ENCODE measurements at places on chromosomes 3 and 15.

DNA sequence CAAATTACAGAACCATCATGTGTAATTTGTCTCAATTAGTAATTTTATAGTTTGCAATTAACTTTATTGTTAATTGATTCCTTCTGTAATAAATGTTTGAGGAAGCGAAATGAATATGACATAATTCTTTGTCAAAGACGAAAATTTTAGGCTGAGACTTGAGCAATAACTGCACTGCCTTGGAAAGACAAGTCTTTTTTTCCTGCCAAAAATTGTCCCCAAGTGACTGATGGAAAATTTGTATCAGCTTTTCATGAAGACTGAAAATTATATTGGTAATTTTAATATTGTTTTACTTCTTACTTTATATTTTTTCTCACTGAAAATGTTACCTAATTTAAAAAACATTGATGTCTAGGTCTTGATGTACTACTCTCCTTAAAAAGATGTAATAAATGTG lies 622.6 kb downstream of the NLGN1 start:
- no peak for DNase-seq

GRCh38 chr3:158552124-158552523 lies 18.9 kb upstream of the MLF1 start:
- no peak for DNase-seq

DNA sequence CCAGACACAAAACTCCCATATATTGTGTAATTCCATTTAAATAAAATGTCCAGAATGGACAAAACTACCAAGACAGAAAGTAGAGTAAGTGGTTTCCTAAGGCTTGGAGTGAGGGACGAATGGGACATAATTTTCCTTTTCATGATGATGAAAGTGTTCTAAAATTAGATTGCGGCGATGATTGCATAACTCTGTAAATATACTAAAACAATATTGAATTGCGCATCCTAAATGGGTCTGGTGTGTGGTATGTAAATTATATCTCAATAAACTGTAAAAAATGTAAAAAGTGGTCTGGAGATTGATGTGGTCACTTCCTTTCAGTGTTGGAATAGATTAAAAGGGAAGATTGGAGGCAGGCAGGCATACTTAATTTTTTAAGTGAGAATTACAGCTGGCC lies 105.9 kb upstream of the KCNAB1 start:
- no peak for DNase-seq

DNA sequence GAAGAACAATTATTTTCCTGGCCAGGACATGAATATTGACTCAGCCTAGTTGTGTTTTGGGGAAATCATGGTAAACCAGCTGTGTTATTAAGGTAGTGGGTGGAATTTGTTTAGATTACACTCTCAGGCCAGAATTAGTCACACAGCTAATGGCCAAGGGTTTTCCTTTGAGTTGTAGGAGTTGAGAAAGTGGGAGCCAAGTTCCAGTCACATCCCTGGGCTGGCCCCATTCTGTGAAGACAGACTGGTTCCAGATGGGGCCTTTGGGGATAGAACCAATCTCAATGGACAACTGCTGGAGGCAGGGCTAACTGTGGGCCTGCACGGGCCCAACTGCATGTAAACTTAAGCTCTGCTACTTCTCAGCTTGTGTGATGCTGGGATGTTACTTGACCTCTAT lies 1.4 kb upstream of the RASL12 start:
- DNase-seq: peak; percentile 78

DNA sequence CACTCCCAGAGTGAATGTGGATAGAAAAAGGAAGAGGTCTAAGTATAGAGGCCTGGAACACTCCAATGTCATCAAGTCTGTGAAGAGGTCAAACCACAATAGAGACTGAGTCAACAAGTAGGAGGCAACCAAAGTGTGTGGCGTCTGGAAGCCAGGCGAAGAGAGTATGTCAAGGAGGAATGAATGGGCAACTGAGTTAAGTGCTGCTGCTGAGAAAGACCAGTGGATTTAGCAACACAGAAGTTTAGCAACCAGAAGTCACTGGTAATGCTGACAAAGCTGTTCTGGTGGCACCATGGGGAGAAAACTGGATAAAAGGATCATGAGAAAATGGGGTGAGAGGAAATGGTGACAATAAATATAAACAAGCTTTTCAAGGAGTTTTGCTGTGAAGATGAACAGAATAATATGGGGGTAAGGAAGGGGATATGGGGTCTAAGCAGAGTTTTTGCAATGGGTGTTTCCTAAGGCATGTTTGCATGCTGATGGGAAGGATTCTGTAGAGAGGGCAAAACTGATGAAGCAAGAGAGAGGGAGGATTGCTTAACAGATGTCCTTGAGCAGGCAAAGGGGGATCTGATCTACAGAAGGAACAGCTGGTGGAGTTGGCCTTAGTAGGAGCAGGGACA lies 38.4 kb downstream of the PCOLCE2 start:
- DNase-seq: peak; percentile 84

- no peak for DNase-seq
Measured at GRCh38 chr3:9721700-9722060, 9.9 kb upstream of the BRPF1 start.

GRCh38 chr15:21270474-21270873 lies 169.8 kb downstream of the POTEB3 start:
- DNase-seq: no peak

DNA sequence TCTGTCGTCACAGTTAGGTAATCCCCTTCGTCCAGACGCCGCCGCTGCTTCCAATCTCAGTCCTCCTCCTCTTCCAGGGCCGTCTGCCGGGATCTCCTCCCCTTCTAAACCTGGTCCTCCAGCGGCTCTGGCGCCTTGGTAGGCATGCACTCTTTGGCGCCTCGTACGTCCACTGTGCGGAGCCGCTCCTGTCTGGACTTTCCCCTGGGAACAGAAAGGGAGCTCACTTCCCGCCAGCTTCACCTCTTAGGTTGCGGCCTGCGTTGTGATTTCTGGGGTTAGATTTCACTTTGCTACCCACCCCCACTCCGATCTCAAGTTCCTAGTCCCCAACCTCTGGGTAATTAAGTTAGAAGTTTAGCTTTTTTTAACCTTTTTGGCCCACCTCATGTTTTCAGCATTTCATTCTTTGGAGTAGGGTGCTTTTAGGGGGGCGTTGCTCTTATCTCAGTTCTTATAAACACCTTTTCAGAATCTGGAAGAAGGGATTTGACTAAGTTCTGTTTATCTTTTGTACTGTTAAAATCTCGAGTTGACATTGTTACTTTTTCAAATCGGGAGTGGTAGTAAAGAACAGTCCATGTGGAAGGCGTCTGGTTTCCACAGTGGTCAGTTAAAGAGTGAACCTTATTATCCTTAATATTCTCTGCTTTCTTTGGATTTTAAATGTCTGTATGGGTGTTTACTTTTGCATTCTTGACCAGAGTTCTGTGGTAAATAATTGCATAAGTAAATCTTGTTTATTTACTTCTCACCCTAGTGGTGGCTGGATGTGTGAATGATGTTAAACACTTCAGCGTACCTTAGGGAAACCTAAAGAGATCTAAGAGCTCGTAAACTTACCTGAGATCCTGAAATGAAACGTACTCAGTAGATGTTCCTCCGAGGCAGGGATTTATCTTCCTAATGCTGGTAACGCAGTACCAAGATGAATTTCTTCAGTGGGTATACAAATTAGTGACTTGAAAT lies 611 bp downstream of the CTDSPL2 start:
- DNase-seq: no peak

- no peak for DNase-seq
Measured at GRCh38 chr3:156434921-156435320, 120.0 kb downstream of the SSR3 start.

DNA sequence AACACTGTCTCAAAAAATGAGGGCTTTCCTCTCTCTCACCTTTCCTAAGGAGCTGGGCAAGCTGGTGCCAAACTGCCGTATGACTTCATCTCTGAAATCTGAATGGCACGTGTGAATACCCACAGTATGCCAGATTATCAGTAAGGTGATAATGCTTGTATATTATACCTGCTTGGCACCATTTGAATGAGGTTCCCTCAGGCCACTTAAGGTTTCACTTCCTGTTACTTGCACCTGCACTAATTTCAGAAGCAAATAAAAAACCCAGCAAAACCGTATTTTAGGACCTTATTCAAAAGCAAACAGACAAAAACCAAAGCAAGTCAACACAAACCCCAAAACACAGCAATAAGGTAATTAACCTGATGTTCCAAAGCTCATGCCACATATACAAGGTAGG lies 19.7 kb downstream of the FOXP1 start:
- no peak for DNase-seq

DNA sequence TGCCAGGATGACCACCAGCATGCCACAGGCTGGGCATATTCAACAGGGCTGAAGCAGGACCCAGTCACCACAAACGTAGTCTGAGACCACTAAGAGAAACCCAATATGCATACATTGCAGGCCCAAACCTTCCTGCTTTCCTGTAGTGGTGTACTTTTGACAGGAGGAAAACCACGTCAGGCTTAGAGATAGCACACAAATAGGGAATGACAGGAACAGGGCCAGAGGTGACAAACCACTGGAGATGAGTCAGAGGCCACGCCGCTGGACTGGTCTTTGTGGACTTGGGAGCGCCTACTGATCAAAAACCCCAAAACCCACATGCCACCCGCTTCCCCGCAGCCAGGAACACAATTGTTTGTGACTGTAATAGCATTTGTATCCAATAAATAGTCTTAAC lies 3.6 kb upstream of the EFCAB12 start:
- DNase-seq: no peak

- DNase-seq: no peak
Measured at GRCh38 chr3:32200992-32201758, 37.3 kb upstream of the CMTM8 start.

- peak; percentile 38 for DNase-seq
Measured at GRCh38 chr3:106206146-106206545, 337.3 kb upstream of the CBLB start.

DNA sequence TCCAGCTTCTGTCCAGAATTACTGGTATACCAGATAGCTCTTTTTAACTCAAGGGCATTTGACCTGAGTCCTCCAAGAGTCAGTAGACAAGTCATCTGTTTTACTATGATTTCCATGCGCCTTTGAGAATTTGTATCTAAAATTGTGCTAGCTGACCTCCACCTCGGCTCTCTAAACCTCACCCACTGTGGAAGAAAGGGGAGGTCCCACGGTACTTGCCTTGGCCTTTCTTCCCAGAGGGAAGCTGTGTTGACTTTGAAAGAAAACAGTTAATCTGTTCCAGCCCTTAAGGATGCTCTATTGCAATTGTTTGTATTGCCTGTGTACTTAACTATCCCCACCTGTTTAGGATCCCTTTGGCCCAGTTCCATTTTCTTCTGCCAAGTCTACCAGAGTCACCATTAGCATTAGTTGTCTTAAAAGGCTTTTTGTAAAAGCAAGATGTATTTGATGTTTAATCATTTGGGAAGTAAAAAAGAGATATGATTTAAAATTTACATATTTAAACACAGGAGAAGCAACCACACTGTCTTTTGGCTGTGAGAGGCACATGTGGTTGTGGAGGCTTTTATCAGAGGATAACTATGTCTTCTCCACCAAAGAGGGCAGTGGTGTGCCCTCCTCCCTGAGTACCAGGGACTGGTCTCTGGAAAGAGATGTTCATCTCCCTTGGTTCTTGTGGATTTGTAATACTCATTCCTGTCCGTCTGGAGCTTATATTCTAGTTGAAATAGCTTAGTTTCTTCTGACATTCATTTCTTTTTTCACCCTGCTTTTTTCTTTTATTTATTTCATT lies 88.8 kb downstream of the CRTC3 start:
- DNase-seq: no peak

DNA sequence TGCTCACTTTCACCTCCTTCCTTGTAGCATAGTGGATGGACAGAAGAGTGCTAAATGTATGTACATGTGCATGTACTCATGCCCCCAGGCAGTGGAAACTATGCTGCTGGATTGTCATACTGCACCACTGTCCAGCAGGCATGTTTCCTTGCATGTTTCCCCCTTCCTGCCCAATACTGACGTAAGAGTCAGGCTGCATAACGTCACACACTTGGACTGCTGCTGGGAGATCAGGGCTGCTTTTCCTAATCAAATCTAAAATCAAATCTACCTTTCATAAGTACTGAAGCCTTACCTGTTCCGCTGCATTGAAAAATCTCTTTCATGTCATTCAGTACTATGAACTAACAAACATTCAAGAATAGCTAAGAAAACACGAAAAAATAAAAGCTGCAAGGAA lies 67.9 kb upstream of the ROBO1 start:
- no peak for DNase-seq

- DNase-seq: peak; percentile 80
Measured at GRCh38 chr15:67146875-67147381, 81.5 kb downstream of the SMAD3 start.

DNA sequence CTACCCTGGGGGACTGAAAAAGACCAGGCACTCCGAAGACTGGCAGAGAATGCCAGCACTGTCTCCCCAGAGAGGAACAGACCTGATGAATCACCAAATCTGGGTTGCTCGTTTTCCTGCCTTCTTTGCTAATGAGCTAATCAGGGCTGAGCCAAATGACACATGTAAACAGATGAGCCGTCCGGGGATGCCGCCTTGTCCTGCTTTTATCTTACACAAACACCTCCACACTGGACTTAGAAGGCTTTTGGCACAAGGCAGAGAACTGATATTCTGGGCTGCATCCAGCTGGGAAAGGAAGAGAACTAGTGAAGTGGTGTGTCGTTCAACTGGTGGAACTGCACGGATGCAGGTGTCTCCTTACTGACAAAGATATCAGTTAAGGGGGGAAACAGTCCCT lies 88.1 kb downstream of the MECOM start:
- DNase-seq: peak; percentile 47

DNA sequence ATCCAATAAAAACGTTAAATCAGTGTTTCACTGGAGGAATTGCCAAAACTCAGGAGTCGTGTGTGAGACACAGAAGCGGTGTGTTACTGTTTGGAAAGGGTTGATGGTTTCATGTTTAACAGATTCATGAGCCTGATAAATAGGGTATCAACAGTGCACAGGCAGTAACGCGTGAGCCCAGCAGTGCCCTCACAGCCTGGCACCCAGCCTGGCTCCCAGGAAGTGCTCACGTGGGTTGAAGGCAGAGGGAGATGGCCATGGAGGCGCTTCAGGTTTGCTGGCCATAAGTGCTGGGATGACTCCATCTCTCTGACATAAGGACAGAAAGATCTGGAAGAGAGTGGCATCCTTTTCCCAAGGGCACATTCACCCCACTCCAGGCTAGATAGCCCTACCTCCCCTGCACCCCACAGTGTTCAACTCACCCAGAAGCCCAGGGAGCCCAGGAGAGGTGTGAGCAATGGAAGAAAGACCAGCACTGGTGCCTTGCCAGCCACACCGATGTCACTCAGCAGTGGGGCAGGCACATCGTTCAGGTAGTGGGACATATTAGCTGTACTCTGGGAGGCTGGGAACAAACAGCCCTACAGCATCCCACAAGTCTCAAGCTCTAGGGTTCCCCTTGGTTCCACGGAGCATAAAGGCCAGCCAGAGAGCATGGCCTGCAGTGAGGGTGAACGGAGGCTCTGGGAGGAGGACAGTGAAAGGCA lies 164.3 kb downstream of the LRRK1 start:
- no peak for DNase-seq

Data from AG20443 (cell line).